Cerebellar nuclear complex (tissue), 1 donor: ENCODE measurements at places on chromosomes 7 and 10.

DNA sequence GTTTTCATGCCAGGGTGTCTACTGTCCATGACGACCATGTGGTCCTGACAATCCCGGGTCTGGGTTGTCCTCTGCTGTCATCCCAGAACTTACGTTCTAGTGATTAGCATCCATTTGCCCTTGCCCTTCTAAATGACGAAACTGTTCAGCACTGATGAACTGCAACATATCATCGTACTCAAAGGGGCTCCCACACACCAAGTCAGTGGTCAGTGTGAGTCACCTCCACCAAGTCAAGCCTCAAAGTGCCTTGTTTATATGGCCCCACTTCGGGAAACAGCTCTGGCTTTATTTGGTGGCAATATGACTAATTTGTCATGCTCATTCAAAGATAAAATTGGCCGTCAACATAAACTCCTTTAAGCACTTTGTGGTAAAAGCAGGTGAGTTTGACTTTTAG, 110.7 kb downstream of the FRMD4A start:
- DNase-seq, result no peak

DNA sequence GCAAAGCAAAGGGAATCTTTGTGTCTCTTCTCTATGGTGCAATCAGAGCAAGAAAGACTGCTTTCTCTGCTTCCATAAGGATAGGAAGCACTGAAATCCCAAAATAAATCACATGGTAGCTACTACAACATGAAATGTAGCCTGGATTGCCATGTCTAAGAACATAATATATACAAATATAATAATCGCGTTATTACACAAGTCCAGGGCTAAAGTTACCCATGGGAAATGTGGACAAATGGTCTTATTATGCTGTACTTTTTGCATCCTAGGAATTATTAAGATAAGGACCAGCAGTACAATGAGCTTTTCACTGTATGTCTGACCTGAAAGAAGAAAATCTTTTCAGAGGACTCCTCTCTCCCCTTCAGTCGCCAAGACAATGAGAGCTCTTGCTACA, 23.5 kb upstream of the PPP3CB start:
- DNase-seq, result no peak

- DNase-seq, result no peak
Measured at GRCh38 chr10:12771981-12772760, 229.3 kb downstream of the CCDC3 start.

DNA sequence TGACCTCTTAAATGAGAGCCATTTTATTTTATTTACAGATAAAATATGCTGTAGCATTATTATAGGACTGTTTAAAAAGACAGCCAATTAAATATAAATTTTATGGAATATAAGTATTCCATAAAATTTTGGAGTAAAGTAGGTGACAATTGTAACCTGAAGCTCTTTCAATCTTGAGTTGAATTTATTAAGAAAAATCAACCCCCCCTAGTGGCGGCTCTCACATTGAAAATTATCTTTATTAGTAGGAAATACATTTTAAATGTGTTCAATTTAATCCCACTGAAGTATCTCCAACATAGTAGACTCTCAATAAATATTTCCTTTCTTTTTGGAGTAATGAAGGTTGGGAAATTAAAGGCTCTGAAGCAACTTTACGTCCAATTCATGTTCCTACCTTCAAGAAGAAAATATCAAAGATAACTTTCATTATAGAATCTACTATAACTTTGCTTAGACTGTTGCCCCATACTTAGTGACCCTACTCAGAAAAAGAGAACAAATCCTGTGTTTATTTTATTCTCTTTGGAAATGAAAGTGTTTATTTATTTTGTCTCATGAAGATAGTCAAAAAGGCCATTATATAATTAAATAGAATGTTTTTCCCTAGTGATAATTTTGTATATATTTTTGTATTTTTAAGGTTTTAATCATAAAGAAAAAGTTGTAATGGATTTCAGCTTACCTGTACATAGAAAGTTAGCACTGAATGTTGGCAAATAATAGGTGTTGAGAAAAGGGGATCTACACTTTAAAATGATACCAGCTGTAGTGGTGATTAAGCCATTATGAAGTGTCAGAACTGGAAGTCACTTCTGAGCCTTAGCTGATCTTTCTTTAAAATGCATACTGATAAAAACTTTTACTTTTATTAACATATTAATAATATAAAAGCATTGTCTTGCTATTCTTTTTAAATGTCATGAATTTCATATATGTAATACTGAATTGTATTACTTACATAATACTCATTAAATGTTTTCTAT, 3.3 kb downstream of the AHR start:
- DNase-seq, result peak; percentile 3

DNA sequence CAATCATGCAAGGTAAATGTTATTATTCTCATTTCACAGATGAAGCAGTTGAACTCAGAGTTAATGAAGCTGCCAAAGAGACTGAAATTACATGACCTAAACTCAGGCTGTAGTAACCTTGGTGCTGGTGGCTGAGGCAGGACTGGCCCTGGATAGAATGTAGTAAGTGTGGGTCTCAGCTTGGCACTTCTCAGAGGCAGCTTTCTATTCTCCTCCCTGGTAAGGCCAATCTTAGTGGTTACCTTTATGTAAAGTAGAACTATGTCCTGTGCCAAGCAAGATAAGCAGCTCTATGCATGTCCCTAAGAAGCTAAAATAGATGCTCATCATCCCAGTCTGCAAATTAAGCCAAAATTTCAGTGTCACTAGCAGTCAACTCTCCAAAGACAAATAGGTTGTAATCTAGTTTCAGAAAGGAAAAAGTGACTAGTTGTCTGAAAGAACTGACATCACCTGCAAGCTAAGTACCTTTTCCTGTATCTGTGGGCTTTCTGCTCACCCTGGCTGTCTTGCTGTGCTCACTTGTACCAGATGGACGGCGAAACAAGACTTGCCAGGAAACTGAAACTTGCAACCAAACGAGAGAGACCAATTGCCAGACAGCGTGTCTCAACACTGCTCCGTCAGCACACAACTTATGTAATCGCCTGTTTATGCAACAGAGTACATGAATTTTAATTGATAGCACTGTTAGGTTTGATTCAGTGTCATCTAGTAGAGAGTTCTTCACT, 43.7 kb downstream of the CH25H start:
- no peak for DNase-seq

GRCh38 chr7:95691464-95691863, 80.9 kb upstream of the DYNC1I1 start:
- no peak for DNase-seq

DNA sequence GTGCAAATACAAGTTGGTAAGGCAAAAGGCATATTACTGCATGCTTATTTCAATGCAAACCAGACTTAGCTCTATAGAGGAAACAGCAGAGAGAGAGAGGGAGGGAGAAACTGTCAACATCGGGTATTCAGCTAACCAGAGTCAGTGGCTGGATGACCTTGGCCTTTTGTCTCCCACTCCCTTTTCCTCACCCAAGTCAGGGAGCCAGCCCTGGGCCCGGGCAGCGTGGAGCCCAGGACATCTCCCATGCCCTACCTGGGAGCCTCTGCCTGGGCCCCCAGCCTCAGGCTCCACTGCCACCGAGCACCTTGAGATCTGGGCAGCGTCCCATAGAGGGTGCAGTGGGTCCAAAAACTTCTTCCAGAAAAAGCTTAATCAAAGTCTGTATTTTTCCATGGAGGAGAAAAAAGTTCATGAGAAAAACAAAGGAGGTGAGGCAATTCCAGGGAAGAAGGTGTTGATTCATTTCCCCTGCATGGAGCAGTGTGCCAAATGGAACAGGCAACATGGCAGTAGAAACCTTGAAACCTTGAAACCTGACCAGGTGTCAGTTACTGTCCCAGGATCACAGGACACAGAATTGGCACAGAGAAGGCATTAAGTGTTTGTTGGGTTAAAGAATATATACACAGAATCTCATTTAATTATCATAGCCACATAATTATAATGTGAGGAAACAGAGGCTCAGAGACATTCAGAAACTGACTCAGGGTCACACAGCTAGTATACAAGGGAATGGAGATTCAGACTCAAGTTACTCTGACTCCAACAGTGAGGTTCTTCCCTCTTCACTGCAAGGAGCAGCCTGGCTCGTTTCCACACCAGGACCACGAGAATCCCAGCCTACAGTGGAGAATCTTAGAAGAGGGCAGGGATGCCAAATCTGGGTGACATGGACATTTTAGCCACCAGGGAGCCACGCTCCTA, 5.8 kb upstream of the NCOA4 start:
- DNase-seq, result no peak

- no peak for DNase-seq
Measured at GRCh38 chr10:373526-374309, 238.5 kb downstream of the ZMYND11 start.

DNA sequence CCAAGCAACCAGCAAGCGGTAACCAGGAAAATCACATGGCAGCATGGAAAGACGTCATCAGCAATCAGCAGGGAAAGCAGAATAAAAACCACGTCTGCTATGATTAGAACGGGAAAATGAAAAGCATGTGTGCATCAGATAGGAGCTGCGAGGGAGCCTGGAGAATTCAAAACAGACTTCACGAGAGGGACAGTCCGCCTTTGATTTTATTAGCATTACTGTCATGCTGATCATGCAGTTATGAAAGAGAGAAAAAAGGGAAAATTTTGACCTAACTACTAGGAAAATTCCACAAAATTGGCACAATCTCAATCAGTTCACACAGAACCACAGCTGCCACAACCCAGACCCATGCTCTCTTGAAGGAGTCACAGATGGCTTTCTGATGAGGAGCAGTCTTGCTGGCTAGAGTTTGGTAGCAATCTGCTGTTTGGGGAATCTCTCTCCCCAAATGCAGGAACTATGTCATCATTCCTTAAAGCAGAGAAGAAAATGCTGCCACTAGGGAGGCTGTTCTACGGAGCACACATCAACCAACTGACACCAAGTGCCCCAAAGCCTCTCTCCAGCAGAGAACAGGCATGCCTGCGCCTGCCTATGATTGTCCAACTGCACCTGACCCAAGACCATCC, 295.9 kb downstream of the TNS3 start:
- peak; percentile 71 for DNase-seq

- DNase-seq, result no peak
Measured at GRCh38 chr10:126504063-126504760, 115.9 kb upstream of the ADAM12 start.

DNA sequence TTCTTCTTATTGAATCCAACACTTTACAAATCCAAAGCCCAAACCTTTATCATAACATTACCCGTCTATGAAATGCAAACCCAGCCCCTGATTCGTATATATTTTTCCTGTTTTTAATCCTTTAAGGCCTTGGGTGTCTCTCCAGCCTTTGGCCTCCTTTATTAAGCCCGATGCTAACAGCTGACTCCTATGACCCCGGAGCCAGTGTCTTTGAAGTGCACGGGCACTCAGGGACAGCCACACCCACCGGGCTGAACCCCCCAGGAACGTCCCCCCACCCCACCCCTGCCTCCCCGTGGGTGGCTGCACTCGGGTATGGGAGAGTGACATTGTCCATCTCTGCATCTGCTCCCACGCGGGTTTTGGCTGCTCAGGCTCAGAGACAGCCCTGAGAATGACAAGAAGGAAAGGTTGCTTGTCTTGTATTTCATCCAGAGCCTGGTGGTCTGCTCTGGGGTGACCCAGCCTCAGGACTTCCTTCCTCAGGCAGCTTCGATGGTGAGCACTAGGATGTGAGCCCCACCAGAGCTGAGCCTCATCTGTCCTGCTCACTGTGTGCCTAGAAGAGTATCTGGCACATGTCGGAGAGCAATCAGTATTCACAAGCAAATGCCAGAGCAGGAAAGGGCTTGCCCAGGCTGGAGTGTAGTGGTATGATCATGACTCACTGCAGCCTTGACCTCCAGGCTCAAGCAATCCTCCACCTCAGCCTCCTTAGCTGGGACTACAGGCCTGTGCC, 210.4 kb downstream of the SKIDA1 start:
- DNase-seq, result no peak

- no peak for DNase-seq
Measured at GRCh38 chr10:78362406-78363022, 328.9 kb downstream of the RPS24 start.

GRCh38 chr10:122878799-122879338, 512 bp downstream of the FAM24B start:
- no peak for DNase-seq

- no peak for DNase-seq
Measured at GRCh38 chr10:50990568-50991455, 83.5 kb upstream of the PRKG1 start.

DNA sequence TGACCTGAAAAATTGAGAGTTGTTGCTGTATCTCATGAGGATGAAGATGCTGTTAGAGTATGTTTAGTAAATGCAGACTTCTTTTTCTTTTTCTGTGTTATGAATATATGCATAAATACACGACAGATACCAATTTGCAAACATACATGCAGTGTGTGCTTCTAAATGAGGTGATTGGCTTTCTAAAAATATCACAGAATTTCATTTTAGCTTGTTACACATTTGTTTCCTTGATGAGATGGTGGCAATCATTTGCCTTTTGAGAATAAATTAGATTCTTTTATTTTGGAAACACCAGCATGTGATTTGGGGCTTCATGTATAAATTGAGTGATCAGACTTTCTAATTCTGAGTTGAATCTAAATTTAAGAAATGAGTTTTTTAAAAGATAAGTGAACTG, 29.7 kb downstream of the CCNY start:
- DNase-seq, result no peak

DNA sequence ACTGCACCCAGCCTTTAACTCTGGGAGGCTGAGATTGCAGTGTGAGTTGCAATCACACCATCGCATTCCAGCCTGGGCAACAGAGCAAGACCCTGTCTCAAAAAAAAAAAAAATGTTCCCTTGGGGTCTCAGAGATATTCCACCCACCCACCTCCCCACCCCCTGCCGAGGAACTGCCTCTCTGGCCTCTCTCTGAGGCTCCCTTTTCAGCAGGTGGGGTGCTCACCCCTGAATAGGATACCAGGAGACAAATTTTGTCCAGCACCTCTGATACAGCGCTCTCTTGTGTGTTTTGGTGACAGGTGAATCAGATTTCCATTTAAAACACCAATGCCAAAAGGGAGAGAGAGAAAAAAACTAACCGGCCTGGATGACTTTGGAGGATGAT, 92.6 kb upstream of the KIF5B start:
- no peak for DNase-seq

GRCh38 chr7:52525772-52526341, 509.6 kb upstream of the POM121L12 start:
- no peak for DNase-seq

- no peak for DNase-seq
Measured at GRCh38 chr7:132352800-132353199, 223.5 kb downstream of the PLXNA4 start.

GRCh38 chr10:71900441-71901180, 49.6 kb upstream of the PSAP start:
- DNase-seq, result no peak

- DNase-seq, result no peak
Measured at GRCh38 chr10:131944976-131945695, 36.6 kb downstream of the BNIP3 start.

GRCh38 chr7:105985229-105985628, 22.2 kb downstream of the CDHR3 start:
- DNase-seq, result no peak

- DNase-seq, result no peak
Measured at GRCh38 chr10:124672181-124672638, 72.0 kb downstream of the FAM53B start.
